ENCODE measurements at places on chromosomes 11 and 22.

DNA sequence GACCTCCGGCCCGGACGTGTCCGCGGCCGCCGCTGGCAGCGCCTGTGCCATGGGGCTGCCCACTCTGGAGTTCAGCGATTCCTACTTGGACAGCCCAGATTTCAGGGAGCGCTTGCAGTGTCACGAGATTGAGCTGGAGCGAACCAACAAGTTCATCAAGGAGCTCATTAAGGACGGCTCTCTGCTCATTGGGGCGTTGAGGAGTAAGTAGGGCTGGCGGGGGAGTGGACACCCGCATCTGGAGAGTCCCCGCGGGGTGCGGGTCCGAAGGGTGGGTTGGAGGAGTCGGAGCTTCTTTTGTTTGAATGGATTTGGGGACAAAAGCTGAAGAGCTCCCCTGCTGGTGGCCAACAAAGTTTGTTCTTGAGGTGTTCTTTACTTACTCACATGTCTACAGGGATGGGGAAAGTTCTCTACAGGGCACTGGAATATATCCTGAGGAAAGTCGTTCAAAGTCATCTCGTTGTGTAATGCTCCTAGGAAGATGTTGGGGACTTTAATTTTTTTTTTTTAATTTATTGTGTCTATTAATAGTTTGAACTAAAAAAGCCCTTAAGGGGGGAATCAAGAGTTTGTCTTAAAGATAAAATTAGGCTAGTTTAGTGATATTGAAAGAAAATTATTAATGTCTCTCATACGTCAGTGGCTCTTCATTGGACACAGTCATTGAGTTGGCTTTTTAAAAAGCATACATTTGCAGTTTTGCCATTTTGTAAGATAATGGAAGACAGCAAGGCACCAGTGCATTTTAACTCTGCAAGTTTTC, 725 bp downstream of the ARHGAP42 start:
- DNase-seq = peak; percentile 56

DNA sequence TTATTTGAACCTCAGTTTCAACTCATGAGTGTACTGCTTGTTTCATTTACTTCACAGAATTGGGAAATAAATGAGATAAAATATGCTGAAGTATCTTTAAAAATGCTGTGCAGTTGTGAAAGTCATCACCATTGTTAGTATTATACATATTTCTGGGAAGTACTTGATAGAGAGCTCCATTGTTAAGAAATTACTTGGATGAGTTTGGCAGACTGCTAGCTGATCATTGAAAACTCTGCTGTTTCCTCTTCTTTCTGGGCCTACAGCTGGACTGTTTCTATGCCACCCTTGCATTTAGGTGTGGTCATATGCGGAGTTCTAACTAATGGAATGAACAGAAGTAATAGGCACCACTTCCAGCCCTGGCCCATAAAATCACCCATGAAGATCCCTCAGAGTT, 10.0 kb downstream of the SIK2 start:
- DNase-seq = no peak

GRCh38 chr11:117870103-117870952, 6.1 kb downstream of the FXYD6 start:
- no peak for DNase-seq

DNA sequence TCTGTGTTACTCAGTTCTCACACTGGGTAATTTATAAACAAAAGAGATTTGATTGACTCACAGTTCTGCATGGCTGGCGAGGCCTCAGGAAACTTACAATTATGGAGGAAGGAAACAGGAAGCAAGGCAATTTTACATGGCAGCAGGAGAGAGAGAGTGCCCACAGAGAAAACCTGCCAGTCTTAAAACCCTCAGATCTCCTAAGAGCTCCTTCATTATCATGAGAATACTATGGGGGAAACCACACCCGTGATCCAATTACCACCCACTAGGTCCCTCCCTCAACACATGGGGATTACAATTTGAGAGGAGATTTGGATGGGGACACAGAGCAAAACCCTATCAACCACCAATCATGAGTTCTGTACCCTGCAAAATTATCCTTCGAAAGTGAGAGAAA, 1180.8 kb downstream of the JRKL start:
- DNase-seq = no peak

DNA sequence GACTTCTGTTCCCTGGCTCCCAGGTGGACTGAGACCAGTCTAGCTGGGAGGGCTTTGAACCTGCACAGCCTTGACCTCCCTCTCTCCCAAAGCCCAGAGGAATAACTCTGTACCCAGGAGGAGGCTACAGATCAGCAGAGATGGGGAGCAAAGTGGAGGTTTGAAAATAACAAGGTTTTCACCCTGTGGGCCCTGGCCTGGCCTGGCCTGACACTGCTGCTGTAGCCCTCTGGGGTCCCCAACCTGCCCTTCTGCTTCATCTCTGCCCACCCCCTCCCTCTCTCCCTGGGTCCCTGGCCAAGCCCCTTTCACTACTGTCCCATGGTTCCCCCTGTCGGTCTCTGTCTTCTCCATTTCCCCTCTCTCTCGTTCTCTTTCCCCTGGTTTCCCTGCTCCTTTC, 225.2 kb downstream of the BUD13 start:
- DNase-seq = no peak

GRCh38 chr22:48218889-48219420, 1456.5 kb downstream of the TBC1D22A start:
- no peak for DNase-seq

GRCh38 chr22:20964090-20964798, 2.8 kb upstream of the AIFM3 start:
- peak; percentile 47 for DNase-seq

DNA sequence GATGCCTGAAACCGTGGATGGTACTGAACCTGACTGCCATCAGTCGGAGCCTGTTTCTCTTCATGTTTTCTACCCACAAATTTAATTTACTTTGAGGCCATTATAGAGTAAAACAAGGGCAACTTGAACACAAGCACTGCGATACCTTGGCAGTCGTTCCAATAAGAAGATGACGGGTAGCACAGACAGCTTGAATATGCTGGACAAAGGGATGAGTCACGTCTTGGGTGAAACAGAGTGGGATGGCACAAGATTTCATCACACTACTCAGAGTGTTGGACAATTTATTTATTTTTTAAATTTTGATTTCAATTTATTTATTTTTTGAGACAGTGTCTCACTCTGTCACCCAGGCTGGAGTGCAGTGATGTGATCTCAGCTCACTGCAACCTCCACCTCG, 5.7 kb downstream of the DIXDC1 start:
- no peak for DNase-seq

GRCh38 chr11:1888811-1889210, 2.9 kb downstream of the PRR33 start:
- DNase-seq = no peak
